ENCODE measurements at places on chromosomes 16 and 17. TPM values are rescaled to one million over a fixed set of nuclear protein-coding genes. Genes with fewer than 3 reads are reported as not detected.
A peak's percentile ranks its signal among the peaks of the same experiment; 100 is the strongest.

MRC2 gene
- polyA plus RNA-seq, result 62.6 TPM

- no peak for DNase-seq
Observed at GRCh38 chr17:79091226-79091670, 16.6 kb downstream of the ENGASE start.

- no peak for DNase-seq
Observed at GRCh38 chr17:80921741-80922579, 69.7 kb upstream of the CHMP6 start.

GRCh38 chr16:12896562-12896961, 4.8 kb upstream of the SHISA9 start:
- DNase-seq, result no peak

- DNase-seq, result no peak
Observed at GRCh38 chr16:1331712-1332617, 1.5 kb upstream of the BAIAP3 start.

DNA sequence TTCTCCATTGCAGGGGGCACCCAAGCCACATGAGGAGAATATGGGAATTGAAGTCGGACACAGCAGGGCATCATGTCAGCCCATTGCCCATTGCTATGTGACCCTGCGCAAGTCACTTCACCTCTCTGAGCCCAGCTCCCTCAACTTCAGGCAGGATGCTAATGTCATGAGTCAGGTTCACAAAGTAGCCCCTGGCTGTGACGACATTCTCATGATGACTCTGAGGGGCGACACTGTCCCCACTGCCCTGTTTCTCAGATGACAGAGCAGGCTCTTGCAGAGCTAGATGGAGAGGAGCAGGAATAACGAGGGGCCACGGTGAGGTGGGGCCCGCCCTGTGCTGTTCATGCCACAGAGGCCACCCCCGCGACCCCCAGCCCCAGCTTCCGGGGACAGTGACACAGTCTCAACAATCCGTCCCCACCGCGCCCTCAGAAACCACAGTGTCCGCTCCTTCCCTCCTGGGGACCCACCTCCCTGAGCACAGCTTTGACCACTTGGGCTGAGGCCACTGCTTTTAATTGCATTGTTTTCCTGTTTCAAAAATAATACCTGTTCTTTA, 13.2 kb upstream of the ZNF469 start:
- DNase-seq, result no peak

DNA sequence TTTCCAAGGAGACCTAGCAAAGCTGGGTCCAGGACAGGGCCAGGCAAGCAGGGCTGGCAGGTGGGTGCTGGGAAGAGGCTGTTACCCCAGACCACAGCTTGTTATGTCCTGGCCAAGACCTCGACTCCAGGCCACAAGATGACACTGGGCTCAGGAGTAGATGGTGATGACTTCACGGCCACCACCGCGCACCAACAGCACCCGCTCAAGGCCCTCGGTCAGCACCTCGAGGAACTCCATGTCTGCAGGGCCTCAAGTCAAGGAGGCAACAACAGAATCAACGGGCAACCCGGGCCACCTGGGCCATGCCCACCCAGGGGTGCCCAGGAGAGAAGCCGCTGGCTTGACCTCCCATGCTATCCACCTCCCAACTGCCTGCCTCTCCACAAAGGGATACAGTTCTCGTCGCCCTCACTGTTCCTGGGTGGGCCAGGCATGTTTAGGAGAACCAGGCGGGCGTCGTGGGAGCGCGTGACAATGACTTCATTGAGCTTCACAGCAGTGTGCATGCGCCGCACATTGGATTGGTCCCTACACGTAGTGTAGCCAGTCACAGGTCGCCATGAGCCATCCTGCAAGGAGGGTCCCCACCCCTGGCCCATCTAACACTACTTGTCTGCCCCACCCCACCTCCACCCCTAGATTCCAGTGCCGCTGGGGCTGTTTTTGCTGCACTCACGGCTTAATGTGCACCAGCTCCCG, 921 bp upstream of the LCAT start:
- DNase-seq, result no peak

- DNase-seq, result no peak
Observed at GRCh38 chr17:79621151-79621943, 10.5 kb upstream of the RBFOX3 start.

DNA sequence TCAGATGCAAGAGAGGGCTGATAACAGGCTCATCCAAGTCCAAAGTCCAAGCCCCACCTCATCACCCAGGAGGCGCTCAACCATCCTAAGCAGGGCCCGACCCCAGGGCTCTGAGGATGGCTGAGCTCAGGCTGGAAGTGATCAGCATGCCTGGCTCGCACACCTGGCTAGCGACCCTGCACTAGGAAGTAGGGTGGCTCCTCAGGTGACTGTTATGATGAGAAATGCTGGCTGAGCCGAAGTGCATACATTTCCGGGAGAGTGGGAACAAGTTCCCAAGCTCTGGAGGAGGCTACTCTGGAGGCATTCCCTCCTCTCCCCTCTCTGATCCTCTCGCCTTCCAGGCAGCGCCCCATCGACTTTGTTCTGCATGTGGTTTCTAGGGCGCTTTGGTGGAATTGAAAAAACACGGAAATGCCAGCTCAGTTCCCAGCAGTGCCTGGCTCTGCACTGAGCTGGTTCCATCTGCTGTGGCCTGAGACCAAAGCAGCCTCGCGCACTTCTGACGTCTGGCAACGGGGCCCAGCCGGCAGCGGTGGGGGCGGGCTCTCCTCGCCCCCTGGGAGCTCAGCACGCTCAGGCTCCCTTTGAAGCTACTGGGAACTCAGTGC, 130.3 kb downstream of the IRF8 start:
- DNase-seq, result no peak

DNA sequence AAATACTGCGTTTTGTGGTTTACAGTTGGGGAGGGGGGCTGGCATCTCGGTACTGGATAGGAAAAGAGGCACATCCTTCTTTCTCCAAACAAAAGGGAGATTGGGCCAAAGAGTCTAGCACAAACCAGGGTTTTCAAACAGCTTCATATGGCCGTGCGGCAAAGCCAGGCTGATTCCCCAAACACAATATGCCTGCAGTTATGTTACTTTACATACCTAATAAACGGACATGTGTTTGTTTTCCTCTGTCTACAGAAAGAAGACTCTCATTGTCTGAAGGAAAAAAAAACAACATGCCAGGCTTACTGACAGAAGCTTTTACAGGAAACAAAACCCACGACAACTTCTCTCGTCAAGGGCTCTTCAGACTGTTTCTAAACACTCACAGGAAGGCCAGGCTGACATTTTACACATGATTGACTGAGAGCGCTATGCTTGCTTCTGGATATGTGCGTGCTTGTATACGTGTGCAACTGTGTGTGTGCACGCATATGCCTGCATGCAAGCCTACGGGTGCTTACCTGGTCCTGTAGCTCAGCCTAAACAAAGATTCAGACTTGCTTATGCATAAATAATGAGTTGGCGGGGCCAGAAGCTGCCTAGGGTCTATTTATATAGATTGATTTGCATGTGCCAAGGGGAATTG, 461.0 kb upstream of the C16orf82 start:
- DNase-seq, result no peak

GPR179 gene
- polyA plus RNA-seq, result 0.14 TPM

TP53TG3 gene
- polyA plus RNA-seq, result not detected

TNRC6A gene
- 87.0 TPM for polyA plus RNA-seq

GRCh38 chr17:32007463-32008298, 498 bp downstream of the LRRC37B start:
- DNase-seq, result no peak

GRCh38 chr17:71023249-71024030, 854.1 kb downstream of the KCNJ2 start:
- peak; percentile 20 for DNase-seq

RNF135 gene
- 19.8 TPM for polyA plus RNA-seq

DNA sequence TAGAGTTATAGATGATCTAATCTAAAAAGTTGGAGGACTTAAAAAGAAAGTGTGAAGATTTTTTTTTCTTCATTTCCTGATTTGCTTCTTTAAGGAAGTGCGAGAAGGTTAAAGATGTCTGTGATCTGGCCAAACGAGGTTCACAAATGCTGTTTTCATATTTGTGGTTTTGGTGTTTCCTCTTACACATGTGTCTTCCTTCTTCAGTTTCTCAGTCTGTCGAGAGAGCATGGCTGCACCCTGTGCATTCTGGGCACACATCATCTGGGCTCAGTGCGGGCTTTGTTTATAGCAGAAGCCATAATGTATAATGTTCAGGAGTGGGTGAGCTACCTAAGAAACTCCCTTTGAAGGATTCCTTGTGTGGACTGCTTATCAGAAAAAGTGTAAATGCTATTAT, 260.4 kb upstream of the TBX2 start:
- DNase-seq, result no peak

DNA sequence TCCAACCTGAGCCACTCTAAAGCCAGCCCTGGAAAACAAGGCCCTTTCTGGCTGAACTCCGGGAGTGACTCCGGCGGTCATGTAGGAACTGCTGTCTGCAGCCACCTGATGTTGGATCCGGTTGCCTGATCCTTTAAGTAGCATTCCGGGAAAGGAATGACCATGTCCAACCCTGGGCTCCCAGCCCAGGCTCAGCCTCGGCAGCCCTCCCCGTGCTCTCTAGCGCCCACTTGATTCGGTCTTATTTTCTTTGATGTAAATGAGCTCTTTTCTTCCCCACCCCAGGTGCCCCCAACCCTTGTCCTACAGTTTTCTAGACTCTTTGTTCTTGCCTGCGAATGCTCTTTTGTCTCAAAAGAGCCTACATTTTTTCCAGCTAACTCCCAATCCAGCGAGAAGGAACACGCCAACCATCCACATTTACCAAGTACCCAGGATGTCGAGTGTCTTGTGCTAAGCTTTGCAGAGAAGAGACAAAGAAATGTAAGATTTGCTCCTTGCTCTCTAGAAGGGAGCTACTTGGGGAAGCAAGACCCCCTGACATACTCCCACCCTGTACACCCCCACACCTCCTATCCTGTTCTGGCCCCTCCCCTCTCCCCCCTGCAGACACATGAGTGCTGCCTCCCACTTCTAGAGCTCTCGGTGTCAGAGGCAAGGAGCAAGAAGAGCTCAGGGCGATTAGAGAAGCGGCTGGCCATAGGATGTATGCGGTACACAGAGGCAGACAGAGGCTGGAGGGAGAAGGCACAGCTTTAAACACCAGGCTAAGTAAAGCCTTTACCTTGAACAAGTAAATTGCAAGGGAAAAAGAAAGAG, 53.8 kb downstream of the COG7 start:
- DNase-seq, result no peak

GRCh38 chr17:17366941-17367875, 64.0 kb downstream of the NT5M start:
- DNase-seq, result no peak

- no peak for DNase-seq
Observed at GRCh38 chr17:78179372-78179771, 7.5 kb downstream of the TK1 start.

DNA sequence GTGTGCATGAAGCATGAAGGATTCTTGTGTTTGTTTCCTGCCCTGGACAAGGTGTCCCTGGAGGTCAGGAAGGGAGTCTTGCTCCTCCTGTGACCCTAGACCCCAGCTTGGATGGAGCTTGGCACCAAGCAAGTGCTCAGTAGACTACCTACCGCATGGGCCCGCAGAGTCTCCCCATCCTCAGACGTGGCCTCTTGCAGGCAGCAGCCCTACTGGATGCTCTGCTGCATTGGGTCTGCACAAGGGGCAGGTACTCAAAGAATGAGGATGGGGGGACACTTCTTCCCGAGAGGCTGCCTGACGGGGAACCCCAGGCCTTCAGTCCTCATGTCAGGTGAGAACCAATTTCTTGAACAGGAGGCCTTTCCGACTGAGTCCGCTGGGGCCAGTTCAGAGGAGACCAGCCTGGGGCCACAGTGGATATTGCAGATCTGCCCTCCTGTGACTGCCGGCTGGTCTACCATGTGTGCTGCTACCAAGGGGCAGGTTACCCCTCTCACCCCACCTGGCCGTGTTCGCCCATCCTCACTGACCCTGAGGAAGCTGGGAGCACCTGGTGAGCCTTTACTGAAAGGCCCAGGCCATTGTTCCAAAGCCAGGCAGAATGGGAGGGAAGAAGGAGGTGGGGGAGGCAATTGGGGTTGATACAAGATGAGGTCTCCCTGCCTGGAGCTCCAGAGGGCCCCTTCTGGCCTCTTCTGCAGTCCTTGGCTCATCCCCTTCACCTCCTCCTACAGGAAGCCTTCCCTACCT, 206.3 kb downstream of the RAB11FIP4 start:
- DNase-seq, result no peak

- no peak for DNase-seq
Observed at GRCh38 chr16:78443542-78444364, 344.3 kb downstream of the WWOX start.

NUPR1 gene
- 11.9 TPM for polyA plus RNA-seq

- no peak for DNase-seq
Observed at GRCh38 chr17:6496116-6496481, 51.8 kb downstream of the PIMREG start.

- no peak for DNase-seq
Observed at GRCh38 chr16:6309271-6309670, 1023.4 kb upstream of the RBFOX1 start.

GRCh38 chr16:56852401-56852730, 12.6 kb upstream of the SLC12A3 start:
- DNase-seq, result no peak

GRCh38 chr17:72422505-72423285, 301.9 kb downstream of the SOX9 start:
- no peak for DNase-seq

DNA sequence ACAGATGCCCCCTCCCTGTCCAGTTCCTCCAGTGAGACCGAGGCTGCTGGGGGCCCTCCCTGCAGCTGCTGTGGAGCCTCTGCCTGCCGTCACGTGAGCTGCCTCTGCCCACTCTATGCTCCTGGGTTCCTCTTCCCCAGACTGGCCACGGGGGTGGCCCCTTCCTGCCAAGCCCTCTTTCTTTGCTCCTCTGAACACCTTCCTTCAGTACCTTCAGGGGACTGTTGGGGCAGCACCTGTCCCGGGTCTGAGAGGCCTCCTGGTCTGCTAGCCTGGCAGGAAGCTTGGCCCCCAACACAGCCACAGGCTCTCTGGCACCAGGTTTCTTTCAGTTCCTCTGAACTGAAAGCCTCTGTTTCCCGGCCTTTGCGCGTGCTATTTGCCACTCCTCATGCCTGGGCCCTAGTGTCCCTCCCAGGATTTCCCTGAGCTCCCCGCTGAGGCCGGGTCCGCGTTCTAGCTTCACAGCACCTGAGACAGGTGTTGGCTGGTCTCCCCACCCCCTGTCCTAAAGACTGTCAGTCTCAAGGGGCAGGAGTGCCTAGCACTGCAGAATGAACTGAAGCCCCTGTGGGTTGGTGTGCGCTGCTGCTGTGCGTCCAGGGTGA, 6.6 kb upstream of the ATP6V0C start:
- no peak for DNase-seq

DNA sequence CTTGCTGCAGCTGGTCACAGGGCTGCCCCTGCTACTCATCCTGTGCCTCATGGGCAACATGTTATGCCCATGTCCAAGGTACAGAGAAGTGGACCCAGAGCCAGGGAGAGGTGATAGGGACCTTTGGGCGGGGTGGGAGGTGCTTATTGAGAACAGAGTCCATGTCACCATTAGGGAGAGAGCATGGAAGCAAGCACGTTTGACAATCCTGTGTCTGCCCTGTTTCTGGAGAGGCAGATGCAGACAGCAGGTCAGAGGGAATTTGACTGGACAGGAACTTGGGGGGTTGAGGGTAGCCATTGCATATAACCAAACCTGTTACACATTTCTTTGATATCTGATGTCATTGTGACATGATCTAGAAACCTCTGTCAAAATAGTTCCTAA, 14.3 kb upstream of the ARL4D start:
- DNase-seq, result no peak
